ENCODE measurements at places on chromosomes 4 and X.

GRCh38 chrX:149248073-149248625 is 257.0 kb downstream of the IDS start:
- no peak for DNase-seq

GRCh38 chrX:27746516-27746915 is 61.3 kb upstream of the MAGEB10 start:
- DNase-seq, result no peak

DNA sequence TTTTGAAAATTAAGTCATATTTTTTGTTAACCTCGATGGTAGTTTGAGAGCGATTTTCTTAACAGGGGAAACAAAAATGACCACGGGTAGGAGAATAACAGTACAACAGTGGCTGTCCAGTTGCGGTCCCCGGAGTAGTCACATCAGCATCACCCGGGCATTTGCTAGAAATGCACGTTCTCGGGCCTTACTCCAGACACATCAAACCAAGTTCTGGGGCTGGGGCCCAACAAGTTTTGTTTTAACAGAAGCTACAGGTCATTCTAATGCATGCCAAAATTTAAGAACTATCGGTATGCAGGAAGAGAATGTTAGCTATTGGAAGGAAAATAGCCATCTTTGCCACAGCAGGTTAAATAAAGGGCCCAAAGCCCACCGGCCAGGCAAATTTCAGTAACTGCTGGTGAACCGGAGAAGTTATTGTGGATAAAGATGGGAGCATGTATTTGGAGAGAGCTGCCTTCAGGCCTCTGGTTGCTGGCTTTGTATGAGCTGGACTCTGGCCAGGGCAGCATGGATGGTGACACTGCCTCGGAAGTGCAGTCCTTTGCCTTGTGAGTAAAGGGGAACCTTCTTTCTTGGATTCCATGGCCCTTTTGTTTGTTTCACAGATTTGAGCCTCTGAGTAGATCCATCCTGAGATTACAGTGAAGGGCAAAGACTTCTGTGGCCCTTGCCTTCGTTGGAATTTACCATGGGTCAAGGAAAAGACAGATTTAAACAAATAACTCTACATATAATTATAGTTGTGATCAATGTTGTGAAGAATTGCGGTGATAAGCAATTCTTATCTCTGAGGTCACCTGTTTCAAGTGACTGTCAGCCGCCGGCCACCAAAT is 62.1 kb downstream of the TBC1D14 start:
- DNase-seq, result no peak

- no peak for DNase-seq
These were observed 155.8 kb downstream of the NAA11 start for GRCh38 chr4:79170077-79170476.

GRCh38 chrX:7117587-7117986 is 29.9 kb upstream of the STS start:
- DNase-seq, result no peak

GRCh38 chr4:40143926-40144508 is 52.8 kb upstream of the RHOH start:
- no peak for DNase-seq

DNA sequence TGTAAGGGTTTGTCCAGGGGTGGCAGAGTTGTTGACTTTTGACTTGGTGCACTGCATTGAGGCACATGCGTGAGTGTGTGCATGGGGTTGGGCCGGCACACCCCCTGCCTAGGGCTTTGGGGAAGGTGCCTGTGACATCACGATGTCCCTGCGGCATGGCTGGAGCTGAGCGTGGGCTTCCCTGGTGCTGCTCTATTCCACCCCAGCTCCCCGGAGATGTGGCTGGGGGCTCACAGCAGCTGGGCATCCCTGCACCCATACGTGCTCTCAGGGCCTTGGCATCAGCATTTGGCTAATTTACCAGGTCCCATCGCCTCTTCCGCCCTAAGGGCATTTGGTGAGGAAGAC is 5.7 kb downstream of the PSAPL1 start:
- no peak for DNase-seq

DNA sequence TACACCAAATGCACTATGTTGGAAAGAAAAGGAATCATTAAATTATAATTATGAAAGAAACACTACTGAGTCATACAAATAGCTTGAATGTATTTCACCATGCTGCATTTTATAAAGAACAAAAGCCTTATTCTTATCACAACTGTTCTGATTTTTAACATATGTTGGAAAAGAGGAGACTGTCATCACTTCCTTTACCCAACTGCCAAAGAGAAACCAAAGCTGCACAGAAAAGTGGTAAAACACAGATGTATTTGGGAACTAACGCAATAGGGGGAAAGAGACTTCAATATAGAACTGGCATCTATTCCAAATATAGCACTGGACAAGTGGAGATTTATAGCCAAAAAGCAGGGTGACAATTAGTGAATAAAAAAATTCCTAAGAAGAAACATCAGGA is 181.0 kb downstream of the SPANXN3 start:
- no peak for DNase-seq

- no peak for DNase-seq
These were observed 18.5 kb upstream of the OPN1LW start for GRCh38 chrX:154125391-154126040.

GRCh38 chrX:115147220-115147619 is 42.0 kb upstream of the RBMXL3 start:
- DNase-seq, result no peak

DNA sequence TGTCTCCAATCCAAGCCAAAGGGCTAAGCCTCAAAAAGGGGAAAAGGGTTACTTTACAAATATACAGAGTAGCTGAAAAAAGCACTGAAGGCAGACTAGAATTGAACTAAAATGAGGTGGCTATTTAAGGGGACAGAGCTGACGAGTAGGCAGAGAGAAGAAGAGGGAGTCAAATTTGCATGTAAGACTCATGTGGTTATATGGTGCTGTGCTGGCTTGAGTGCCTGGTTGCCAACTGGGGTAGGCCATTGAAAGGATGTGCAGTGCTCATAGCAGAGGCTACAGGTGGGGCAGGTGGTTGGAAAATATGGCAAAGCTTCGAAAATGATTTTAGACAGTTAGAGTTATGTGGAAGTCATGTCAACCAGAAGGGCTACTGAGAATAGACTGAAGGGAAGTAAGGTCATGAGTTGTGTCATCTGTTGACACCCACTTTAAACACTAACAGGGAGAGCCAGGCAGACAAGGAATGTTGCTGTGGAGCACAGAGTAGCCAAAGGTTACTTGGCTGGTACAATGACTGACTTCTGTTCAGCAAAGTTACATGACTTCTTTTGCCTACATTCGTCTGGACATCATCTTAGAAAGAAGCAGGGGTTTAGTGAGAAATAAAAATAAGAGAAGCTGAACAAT is 1210.4 kb downstream of the ADGRL3 start:
- no peak for DNase-seq

- no peak for DNase-seq
These were observed 181.3 kb upstream of the STK26 start for GRCh38 chrX:131841496-131842437.

GRCh38 chrX:96721354-96721753 is 36.7 kb downstream of the DIAPH2 start:
- no peak for DNase-seq

DNA sequence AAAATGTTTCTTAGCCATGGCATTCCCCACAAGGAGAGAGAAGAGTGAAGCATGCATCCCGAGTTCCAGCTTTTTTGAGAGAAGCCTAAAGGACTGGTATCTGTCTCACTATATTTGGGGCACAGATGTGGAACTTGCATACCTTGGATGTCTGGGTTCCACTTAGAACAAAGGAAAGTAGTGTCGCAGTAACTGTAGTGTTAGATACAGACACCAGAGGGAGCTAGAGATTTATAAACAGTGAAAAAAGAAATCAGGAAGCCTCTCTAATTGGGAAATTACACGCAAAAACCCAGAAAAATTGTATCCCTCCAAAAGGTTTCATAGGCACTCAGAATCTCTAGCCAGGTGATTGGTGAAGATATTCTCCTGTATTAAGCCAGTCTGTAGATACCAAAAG is 34.4 kb downstream of the AGTR2 start:
- DNase-seq, result no peak

DNA sequence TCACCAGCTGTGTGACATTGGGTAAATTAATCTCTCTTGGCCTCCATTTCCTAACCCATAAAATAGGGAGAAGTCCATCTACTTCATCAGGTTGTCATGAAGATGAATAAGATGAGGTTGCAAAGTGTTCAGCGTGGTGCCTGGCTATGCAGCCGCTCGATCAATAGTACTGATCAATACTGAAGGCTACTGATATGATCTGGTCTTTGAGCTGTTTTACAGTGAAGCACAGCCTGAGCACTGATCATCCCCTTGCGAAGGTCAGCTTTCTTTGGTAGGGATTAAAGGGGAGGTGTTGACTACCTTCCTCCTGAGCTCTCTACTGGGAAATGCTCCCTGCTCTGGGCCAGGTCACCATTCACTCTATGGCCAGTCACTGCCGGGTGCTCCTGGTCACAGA is 108.4 kb upstream of the NOCT start:
- DNase-seq, result no peak

DNA sequence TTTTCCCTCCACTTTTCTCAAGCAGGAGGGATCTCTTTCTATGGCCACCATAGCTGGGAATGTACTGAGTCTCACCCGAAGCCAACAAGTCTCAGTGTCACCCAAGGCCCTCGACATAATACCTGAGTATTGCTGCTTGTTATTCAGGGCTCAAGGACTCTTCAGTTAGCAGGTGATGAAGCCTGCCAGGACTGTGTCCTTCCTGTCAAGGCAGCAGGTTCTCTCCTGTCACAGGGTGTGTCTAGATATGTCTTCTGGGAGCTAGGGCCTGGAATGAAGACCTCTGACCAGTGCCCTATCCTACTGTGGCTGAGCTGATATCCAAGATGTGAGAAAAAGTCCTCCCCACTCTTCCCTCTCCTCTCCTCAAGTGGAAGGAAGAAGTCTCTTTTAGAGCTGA is 391.0 kb upstream of the DIPK2B start:
- DNase-seq, result no peak

DNA sequence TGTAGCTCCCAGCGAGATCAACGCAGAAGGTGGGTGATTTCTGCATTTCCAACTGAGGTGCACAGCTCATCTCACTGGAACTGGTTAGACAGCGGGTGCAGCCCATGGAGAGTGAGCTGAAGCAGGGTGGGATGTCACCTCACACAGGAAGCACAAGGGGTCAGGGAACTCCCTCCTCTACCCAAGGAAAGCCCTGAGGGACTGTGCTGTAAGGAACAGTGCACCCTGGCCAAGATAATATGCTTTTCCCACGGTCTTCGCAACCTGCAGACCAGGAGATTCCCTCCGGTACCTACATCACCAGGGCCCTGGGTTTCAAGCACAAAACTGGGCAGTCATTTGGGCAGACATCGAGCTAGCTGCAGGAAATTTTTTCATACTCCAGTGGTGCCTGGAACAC is 216.4 kb upstream of the TET2 start:
- DNase-seq, result no peak

GRCh38 chrX:112512509-112512908 is 167.2 kb downstream of the LHFPL1 start:
- no peak for DNase-seq

DNA sequence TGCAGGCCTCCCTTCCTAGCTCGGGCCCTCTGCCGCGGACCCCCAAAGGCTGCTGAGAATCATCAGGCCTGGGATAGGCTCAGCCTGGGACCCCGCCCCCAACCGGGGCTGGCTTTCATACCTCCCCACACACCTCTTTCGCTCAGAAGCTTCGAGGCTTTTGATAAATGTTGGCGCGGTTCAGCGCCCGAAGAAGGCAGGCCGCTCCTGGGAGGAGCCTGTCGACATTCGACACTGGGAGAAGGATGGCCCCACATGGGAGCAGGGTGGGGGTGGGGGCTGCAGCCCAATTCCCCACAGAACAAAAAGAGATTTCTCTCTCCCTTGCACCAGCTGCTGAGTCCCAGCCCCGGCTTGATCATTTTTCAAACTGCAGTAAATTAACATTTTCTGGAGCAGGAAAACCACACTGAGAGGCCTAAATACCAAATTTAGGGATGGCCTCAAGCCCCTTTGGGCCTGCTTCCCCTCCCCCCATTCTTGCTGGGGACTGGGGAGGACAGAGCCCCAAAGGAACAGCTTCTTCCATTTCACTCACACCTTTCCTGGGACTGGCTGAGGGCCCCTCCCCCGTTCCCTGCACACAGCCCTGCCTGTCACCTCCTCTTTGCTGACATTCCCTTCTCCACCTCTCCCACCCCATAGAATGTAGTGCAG is 112.9 kb upstream of the PJA1 start:
- DNase-seq, result no peak

DNA sequence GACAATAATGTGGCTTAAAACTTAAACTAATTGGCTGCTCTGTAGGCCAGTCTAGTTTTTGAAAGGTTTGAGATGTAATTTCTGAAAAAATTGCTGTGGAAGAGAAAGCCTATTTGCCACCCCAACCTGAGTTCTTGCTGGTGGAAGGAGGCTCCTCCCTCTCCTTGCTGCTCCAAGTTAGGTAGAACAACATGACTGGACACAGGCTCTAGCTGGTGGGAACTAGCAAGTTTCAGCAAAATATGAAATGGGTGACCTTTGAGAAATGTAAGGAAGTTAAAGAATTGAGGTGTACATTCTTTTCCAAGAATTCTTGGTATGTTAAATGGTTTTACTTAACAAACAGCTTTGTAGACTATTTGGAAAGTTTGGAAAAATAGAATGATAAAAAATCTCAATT is 8.0 kb downstream of the RPL34 start:
- no peak for DNase-seq

DNA sequence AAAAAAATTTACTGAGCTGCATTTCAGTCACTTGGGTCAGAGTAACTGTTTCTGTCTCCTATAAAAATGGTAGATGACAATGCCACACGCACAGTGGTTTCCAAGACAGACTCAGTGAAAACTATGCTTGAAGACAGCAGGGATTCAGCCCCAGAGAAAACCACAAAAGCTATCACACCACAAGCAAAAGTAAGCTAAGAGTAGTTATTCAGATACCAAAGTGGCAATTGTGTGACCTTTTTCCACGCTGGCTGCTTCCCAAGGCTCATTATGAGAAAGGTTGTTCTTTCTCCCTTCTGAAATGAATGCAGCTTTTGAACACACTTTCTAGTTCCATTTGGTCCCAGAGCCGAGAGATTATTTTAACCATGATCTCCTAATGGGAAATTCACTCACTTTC is 46.4 kb upstream of the GPM6B start:
- DNase-seq, result no peak

- no peak for DNase-seq
These were observed 230.8 kb upstream of the AGTR2 start for GRCh38 chrX:115939636-115940160.

Data from activated CD4-positive, alpha-beta T cell treated with anti-CD3 and anti-CD28 coated beads, Interleukin-2, amount 50 U/mL, for 4 hours (primary cell).